Jurkat, Clone E6-1 (cell line): ENCODE measurements at places on chromosomes 6 and 20.

GRCh38 chr20:8652396-8652795 lies 416.5 kb upstream of the PLCB4 start:
- DNase-seq: no peak

- no peak for DNase-seq
These were observed 347.5 kb downstream of the PRL start for GRCh38 chr6:21949211-21949801.

DNA sequence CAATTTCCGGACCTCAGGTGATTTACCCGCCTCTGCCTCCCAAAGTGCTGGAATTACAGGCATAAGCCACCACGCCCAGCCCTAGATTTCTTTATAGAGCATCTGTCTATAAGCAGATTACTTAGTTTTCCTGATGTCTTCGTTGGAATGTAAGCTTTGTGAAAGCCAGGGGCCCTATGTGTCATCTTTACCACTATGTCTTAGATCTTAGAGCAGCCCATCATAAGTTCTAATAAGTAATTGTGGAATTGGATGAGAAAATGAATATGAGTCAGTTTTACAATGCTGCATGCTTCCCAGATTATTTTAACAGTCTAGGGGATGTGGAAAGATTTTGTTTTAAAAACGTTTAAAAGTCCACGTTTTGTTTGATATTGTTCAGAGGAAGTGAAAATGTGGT lies 9.1 kb upstream of the ZBTB2 start:
- DNase-seq: no peak

DNA sequence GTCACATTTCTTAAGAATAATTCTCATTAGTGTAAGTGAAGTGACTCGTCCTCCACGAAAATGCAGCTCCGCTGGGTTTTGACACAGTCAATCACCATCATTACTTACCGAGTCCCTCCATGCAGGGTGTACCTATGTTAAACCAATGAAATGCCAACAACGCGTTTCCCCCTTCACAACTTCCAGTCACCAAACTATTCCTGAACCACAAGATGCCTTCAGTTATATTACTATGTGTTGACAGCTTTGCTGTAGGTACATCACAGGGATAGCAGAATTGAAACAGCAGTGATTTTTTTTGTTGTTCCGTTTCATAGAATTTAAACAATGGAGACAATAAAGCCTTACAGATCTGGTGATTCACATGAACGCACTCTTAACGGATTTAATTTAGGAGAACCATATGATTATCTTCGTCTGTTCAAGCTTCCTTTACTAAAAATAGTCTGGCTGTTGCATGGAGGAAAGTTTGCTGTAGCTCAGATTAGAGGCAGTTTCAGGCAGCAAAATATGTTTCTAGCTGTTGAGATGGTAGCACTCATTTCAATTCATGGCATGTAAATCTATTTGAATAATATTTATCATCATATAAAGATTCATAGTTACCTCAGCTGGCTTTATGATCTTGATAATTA lies 652.8 kb downstream of the PRKN start:
- DNase-seq: no peak

GRCh38 chr6:39576556-39577303 lies 148.5 kb downstream of the KIF6 start:
- no peak for DNase-seq

- no peak for DNase-seq
These were observed 242.5 kb downstream of the PREX1 start for GRCh38 chr20:48585061-48585870.

- no peak for DNase-seq
These were observed 308.3 kb downstream of the LAMA2 start for GRCh38 chr6:129191235-129191634.

DNA sequence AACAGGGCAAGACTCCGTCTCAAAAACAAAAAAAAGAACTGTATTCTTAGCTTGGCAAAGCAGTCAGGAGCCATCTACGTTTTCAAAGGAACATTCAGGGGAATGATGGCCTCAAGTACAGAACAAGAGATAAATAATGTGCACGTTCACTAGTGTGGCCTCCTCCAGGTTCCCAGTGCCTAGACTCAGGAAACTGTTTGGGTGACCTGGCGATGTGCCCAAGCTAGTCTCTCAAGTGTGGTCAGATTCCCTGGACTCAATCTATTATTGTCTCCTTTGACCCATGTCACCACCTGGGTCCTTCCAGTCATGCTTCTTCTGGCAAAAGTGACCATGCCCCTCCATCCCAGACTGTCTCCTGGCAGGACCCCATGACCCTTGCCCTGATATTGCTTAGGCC lies 23.7 kb downstream of the TRAF3IP2 start:
- no peak for DNase-seq

DNA sequence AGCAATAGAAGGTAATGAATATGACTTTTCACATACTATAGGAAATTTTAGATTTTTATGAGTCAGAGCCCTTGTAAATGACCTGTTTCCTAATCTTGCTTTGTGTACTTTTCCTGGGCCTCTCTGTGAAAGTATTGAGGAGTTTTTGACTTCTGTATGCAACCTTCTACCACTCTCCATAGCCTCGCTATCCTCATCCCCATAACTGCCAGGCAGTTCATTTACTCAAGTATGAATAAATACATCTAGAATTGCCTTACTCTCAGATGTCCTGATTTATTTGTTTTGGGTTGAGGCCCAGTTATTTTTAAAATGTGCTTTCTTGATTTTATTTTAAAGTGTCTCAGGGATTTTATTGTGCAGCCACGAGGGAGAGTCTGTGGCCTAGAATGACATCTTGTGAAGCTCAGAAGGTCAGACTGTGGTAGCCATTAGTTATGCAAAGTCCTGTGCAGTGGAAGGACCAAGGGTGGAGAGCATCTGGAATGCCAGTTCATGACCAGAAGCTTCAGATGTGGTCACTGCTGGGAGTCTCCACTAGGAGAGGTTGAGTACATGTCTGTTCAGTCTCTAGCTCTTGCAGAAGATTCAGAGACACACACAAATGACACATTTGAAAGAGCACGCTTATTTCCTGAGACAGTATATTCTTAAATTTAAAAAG lies 346.2 kb upstream of the IMPG1 start:
- no peak for DNase-seq

DNA sequence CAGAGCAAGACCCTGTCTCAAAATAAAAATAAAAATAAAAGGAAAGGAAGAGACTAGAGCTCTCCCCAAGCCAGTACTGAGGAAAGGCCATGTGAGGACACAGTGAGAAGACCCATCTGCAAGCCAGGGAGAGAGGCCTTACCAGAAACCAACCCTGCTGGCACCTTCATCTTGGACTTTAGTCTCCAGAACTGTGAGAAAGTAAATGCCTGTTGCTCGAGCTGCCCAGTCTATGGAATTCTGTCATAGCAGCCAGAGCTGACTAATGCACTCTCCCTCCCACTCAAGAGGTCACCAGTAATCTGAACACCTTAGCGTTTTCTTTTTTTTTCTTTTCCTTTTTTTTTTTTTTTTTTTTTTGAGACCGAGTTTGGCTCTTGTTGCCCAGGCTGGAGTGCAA lies 7.3 kb upstream of the PRPH2 start:
- no peak for DNase-seq

GRCh38 chr20:30985386-30985785 lies 272.1 kb upstream of the DEFB115 start:
- no peak for DNase-seq

DNA sequence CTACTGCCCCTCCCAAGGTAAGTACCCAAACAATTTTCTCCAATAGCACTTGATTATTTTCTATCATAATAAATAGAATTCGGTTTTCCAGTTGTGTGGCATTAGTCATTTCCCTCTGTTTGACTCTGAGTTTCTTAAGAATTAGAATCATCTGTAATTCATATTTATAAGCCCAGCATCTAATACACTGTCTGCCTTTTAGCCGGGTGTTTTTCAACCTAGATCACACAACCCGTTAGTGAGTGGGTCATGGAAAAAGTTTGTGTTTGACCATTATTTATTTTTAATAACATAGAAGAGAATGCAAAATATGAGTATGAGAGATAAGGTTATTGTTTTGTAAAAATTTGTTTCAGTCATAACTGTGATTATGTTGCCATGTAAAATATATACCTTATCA lies 701.6 kb downstream of the RFPL4B start:
- no peak for DNase-seq

- DNase-seq: no peak
These were observed 161.4 kb upstream of the PMEPA1 start for GRCh38 chr20:57871237-57871632.

- no peak for DNase-seq
These were observed 116.5 kb upstream of the F13A1 start for GRCh38 chr6:6436946-6437345.

DNA sequence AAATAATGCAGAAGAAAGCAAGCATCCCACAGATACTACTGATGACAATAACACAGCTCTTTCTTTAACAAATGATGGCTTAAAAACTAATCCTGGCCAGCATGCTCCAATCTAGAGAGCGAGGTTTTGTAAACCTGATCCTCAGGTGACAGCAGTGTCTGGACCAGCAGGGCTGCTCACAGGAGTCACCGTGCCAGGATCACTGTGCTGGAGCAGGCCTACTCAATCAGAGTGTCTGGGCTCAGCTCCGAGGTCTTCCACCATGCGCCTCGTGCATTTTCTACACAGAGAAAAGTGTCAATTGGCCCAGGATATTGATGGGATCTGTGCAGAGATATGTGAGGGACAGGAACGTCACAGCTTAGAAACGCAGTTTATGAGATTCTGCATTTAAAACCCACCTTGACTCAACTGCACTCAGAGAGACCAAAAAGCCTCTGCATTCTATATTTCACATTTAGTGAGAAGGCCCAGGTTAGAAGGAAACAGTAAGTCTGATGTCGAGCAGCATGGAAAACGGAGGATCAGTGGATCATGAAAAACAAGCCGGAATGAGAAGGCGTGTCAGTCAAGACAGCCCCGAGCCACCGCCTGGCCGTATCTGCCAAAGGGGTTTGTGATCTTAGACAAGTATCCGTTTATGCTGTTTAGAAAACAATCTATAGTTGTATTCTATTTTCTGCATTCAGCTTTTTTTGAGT lies 7.8 kb downstream of the RAMACL start:
- no peak for DNase-seq

DNA sequence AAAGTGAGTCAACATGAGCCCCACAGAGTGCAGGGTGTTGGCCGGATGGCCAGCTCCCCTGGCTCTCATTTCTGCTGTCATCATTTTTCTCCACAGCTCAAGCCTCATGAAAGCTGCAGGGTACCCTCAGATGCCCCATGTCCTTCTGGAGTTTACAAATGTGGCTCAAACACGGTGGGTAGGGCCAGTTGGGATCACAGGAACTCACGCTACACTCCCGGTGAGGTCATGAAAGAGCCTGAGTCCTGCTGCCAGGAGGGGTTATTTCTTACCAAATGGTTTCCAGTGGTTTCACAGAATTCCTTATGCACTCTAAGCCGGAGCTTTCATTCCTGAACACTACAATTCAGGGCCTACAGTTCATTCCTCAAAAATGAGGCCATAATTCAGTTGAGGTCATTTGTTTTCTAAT lies 78.7 kb downstream of the TMEM170B start:
- DNase-seq: no peak

- DNase-seq: no peak
These were observed 182.3 kb downstream of the THBS2 start for GRCh38 chr6:169071394-169071793.

DNA sequence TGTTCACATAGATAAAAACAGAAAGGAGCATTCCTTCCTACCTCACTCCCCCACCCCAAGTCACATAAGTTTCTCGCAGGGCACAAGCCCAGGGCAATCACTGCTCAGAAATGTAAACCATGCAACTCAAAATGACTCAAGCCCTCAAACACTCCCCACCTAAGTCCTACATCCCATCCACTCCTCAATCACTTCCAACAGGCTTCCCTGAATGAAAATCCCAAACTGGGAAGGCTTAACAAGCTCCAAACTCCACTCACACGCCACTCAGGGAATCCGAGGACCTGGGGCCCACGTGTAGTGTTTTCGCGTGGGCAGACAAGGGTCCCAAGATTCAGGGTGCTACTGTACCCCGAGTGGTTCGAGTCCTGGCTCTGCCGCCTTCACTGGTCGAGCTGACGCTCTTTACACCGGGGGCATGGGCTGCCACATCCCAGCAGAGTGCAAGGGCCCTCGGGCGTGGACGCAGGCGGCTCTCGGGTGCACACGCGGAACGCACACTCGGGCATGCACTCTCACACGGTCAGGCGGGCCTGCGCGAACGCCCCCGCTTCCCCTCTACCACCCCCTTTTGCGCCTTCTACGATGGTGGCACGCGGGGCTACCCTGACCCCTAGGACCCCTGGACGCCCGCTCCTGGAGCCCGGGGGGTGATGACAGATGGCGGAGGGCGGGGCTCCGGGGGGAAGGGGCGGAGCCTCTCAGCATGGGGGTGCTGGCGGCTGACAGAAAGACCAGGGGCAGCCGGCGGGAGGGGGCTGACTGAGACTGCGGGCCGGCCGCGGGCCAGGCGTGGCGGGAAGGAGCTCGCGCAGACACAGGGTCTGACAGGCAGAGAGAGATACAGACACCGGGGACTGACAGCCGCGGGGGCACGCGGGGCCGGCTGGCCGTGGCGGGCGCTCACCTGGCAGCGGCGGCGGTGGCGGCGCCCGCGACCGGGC lies 657 bp downstream of the ZHX3 start:
- no peak for DNase-seq
